ENCODE measurements at places on chromosomes 12 and 14.
A peak's percentile ranks its signal among the peaks of the same experiment; 100 is the strongest.

DNA sequence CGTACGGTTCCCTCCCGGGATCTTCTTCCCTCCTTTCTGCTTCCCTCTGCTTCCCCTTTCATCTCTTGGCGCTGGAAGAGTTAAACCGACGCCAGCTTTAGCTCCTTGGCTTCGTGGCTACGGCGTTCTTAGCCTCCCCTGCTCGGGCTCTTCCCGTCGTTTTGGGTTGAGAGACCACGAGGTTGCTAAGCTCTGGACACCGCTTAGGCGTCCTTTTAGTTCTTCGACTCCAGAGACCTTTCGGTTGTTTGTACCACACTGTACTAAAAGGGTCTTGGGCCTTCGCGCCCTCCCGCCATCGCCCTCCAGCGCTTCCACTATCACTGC, 545 bp downstream of the CPSF2 start:
- no peak for DNase-seq

DNA sequence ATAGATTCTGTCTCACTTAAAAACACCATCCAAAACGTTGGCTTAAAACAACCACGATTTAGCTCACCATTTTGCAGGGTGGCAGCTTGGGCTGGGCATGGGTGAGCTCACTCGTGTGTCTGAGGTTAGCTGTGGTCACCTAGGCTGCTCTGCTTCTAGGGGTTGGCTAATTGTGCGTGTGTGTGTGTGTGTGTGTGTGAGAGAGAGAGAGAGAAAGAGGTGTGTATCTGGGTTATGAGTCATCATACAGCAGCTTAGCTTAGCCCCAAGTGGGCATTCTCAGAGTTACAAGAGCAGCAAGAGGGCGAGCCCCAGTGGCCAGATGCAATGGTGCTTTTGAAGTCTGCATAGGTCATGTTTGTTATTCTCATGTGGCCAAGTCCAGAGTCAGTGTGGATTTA, 6.0 kb downstream of the FBXW8 start:
- peak; percentile 37 for DNase-seq

DNA sequence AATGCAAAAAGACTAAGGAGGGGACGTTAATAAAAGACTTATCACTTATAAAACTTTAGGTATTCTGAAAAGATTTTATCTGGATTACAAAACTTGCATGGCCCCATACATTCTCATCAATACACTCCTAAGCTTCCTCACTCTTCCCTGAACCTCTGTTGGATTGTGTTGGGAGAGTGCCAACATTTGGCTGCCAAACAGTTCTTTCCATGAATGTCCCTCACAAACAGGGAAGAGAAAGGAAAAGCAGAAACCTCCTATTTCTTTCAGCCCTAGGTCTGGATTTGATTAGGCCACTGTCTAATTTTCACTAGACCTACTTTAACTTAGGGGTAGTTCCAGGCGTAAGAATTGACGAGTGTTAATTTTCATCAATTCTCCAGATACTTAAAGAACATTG, 11.7 kb downstream of the PTHLH start:
- DNase-seq = no peak

- DNase-seq = no peak
Measured at GRCh38 chr12:59382282-59383078, 213.3 kb upstream of the SLC16A7 start.

- no peak for DNase-seq
Measured at GRCh38 chr14:103130965-103131364, 7.7 kb downstream of the TNFAIP2 start.

DNA sequence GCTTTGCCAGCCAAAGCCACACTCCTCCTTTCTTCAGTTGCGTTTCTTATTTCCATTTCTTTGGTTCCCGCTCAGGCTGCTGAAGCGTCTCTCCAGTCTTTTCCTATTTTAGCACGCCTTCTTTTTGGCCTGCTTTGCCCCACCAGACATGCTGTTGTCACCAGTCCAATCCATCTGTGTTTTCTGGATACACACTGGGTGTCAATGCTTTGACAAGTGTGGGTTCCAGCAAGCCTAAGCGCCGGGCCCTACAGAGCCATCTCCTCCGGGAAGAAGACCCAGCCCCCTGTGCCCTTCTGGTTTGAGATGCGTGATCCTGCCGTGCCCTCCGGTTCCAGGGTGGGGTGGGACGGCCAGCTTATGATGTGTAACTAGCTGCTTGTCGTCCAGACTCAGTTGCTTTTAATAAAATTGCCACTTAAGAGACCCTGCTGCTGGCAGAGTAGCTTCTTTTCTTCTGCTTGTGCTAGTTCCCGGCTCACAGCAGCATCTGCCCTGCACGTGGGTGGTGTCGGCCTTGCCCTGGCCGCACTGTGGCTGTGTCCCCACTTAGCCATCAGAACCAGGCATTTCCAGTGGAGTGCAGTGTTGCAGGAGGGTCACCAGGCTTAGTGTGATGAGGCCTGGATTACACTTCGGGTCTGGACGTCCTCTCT, 29.7 kb downstream of the EML1 start:
- DNase-seq = no peak

DNA sequence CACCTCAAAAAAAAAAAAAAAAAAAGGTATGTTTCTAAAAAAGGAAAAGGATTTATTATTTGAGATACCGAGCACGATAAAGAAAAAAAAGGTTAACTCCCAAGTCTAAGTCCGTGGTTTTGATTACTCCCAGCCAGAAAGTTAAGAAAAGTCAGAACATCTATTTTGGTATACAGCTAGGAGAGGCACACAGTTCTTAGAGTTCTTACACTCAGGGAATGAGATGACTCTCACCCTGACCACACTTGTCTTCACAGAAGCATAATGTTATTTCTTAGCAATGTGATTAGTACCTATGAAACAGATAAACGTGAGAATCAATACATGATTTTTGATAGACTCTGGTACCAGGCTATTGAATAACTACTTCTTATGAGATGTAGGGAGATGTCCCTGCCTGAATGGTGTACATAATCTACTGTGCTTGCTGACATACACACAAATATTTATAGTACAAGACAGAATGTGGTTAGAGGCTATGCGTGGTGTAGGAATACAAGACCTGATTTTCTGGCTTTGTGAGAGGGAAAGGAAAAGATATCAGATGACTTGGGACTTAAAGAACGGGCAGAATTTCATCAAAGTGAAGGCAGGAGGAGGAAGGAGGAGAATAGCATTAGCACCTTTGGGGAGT, 31.6 kb downstream of the LIMA1 start:
- no peak for DNase-seq

- DNase-seq = no peak
Measured at GRCh38 chr12:41944216-41944615, 200.5 kb downstream of the GXYLT1 start.

GRCh38 chr14:34502001-34502400, 37.5 kb downstream of the EAPP start:
- no peak for DNase-seq

- no peak for DNase-seq
Measured at GRCh38 chr12:105861227-105861626, 277.5 kb downstream of the NUAK1 start.

GRCh38 chr12:2690348-2691005, 104.3 kb upstream of the FKBP4 start:
- no peak for DNase-seq

GRCh38 chr12:124466216-124467128, 100.9 kb downstream of the NCOR2 start:
- peak; percentile 85 for DNase-seq

- no peak for DNase-seq
Measured at GRCh38 chr14:61607570-61608244, 87.6 kb upstream of the HIF1A start.

DNA sequence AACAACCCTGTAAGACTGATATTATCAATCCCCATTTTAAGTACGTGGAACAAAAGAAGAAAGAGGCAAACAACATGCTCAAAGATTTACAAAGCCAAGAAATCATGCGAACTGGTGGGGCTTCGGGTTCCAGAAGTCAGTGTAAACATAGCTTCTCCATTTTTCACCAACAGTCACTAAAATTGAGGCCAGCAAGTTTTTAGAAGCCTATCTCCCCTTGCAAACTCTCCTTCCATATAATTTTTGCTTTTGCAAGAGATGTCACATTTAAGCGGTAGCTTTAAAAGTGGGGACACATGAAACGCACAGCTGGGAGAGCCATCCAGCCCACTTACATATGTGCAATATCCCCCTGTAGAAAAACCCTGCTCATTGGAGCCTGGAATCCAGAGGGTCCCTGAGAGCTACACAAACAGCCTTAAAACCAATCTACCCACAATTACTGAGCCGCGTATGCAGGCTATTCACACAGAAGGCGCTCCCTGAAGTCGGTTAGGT, 797 bp downstream of the SLC11A2 start:
- no peak for DNase-seq

DNA sequence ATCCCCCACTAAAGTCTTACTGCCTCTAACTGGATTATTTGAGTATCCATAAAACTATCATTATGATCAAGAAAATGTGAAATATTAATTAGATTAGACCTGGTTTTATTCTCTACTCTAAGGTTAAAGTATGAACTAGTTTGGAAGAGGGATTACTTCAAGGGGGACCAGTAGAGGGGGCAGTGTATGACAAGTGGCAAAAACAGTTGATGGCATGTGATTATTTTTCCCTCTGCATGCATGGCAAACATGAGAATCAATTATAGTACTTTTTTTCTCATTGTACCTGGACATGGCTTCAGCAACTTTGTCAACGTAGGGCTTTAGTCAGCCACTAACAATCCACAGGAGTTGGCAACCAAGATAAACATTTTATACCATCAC, 145.0 kb upstream of the SLC38A2 start:
- no peak for DNase-seq

GRCh38 chr12:90028635-90029051, 320.0 kb upstream of the ATP2B1 start:
- DNase-seq = no peak

GRCh38 chr12:210277-211141, 3.4 kb downstream of the SLC6A12 start:
- no peak for DNase-seq

DNA sequence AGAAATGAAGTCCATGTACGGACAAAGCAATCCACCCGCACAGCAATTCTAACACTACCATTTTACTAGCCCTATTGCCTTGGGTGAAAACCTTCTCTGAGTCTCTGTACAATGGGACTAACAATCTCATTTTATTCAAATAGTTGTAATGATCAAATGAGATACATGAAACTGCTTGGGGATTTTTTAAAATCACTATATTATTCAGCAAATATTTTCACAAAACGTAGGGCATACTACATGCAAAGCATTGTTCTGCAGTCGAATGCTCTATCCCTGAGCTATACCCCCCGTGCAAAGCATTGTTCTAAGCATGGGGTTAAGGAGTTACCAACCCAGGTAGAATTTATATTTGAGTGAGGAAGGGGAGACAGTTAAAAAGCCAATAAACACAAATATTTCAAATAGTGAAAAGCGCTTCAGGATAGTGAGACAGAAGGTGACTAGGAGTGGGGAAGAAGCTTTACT, 554 bp upstream of the ATF7 start:
- no peak for DNase-seq

GRCh38 chr12:105761075-105761474, 377.7 kb downstream of the NUAK1 start:
- no peak for DNase-seq

- no peak for DNase-seq
Measured at GRCh38 chr12:132150780-132151144, 6.5 kb downstream of the NOC4L start.

DNA sequence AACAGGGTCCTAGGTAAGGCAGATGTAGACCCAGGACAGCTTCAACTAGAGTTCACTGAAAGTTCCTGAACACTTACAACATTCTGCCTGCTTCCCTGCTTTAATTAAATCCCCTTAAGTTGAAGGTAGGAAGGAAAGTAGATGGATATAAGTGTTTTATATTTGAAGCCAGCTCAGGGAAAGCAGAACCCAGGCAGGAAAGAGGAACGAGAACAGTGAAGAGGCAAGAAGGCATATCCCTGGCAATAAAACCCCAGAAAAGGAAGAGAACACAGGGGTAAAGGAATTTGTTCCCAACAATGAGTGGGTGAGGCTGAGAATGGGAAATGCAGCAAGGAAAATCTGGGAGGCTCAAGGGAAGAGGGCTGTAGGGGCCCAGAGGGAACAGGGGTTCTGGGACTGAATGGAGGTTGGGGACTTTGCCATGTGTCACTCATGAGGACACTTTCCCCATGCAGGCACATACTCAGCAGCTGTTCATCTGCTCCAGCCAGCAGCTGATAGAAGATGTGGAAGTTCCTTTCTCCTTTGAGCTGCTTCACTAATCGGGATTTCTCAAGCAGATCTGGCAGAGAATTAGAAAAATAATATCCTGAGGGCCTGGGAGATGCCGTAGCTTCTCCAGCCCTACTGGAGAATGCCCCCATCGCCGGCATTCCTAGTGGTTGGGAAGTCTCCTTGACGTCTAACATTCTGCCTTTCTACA, 3.7 kb downstream of the MYO1A start:
- no peak for DNase-seq

- no peak for DNase-seq
Measured at GRCh38 chr12:29067430-29067829, 81.6 kb upstream of the FAR2 start.

DNA sequence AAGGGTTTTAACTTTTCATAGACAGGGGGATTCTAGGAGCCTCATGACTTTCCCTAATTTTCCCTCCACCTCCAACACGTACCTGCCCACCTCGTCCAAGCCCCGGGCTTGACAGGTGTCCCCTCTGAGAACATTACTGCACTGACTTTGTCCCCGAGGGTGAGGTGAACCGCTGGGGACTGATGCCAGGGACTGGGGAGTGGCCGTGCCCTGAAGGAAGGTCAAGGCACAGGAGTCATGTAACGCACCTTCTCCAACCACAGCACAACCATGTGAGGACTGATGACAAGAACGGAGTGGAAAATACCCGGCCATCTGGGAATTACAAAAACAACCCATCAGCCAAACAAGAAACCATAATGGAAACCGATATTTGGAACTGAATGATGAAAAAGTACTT, 214.7 kb upstream of the C14orf180 start:
- no peak for DNase-seq

DNA sequence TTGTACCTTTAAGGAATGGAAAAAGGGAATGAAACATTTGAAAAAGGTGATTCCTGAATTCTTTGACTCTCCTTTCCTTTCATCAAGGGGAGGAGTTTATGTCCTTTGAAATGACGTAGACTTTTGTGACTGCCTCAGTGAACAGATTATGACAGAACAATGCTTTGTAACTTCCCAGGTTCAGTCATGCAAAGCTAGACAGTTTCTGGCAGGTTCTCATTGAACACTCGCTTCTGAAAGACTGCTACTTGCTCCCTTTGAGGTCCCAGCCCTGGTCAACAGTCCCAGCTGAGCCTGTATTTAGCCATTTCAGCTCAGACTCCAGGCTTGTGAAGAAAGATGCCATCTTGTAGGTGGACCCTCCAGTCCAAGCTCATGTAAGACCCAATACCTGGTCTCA, 1178.9 kb downstream of the BCL11B start:
- DNase-seq = no peak

DNA sequence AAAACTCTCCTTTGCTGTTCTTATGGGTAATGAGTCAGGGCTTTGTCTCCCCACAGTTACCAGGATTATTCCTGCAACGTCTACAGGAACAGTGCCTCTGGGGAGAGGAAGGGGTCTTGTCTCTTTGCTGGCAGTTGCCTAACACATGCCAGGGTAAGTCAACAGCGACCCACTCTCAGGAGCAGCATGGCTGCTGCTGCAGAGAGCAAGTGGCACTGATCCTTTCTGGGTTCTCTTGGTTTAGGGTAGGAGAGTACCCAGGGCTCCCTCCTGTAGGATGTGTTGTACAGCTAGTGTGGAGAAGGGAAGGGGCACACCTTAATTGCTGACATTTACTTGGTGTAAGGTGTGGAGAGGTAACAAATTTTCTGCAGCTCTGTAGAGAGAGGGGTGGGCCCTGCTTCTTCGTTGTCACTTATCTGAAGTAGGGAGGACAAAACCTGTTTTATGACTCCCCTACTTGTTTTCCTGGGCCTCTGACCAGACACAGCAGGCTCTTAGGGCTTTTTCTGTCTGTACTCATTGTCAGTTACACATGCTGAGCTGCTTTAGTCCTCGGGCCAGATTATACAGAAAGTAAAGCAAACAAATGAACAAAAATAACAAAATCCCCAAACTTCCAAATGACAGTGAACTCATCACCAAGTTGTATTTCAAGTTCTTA, 168.2 kb downstream of the ACSS3 start:
- DNase-seq = no peak
